Activated CD4-positive, alpha-beta T cell treated with anti-CD3 and anti-CD28 coated beads, Interleukin-2, amount 10 ng/mL, durations not matched to agents 7 days and 5 days (primary cell): ENCODE measurements at places on chromosomes 12 and 14.

DNA sequence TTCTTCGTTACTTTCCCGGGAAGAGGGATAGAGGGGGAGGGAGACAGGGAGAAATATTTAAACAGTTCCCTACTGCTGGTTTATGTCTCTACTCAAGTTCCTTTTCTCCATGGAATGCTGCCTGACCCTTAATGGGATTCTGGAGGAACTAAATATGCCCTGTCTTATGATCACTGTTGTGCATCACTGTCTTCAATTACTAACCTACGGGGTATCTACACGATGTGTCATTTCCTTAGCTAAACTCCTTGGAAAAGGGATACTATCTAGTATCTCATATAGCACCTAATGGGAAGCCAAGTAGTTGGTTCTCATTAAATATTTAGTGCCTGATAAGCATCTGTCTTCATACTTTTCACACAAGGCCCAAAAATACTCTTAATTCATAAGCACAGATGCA lies 37.5 kb upstream of the FBLN5 start:
- DNase-seq = no peak

DNA sequence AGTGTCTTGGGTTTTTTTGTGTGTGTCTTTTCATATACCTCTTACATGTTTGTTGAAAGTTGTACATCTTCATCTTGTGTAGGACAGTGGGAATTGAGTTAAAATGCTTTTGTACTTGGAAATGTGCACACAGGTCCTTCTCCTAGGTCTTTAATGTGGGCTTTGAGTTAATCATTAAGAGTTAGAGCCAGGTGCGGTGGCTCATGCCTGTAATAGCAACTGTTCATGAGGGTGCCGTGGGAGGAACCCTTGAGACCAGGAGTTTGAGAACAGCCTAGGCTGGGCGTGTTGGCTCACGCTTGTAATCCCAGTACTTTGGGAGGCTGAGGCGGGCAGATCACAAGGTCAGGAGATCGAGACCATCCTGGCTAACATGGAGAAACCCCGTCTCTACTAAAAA lies 13.9 kb downstream of the CLECL1 start:
- DNase-seq = no peak

GRCh38 chr14:103519837-103520212 lies 2.8 kb downstream of the CKB start:
- no peak for DNase-seq

- no peak for DNase-seq
Measured at GRCh38 chr12:13087766-13088165, 15.7 kb downstream of the GSG1 start.

DNA sequence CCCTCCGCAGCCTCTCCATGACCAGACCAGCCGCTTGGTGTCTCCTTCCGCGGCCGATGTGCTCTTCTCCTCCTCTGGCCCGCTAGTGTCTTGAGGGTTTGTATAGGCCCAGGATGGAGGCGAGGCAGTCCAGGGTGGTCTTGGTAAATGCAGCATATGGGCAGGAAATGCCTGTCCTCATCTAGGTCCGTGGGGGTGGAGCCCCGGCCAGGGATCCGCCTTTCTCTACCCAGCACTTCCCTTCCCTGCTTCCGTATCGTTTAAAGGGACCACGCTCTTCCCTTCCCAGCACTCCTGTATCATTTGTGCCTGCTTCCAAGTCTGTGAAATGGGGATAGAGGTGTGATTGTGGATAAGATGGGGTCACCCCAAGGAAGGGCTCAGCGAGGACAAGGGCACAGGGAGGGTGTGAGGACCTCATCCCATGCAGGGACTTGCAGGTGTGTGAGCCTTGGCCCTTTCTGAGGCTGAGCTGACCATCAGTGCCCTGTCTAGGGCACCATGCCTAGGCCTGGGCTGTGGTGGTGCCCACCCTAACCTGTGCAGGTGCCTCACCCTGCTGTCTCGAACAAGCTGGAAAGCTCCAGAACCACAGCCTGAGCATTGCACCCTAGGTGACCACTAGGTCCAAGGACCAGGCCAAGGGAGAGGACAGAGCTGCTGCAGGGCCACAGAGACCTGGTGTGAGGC lies 326.8 kb upstream of the RTL1 start:
- no peak for DNase-seq
